ENCODE measurements at places on chromosomes 7 and 10.
A peak's percentile ranks its signal among the peaks of the same experiment; 100 is the strongest.

- no peak for DNase-seq
These were observed 177.1 kb upstream of the SVIL start for GRCh38 chr10:29811751-29812427.

DNA sequence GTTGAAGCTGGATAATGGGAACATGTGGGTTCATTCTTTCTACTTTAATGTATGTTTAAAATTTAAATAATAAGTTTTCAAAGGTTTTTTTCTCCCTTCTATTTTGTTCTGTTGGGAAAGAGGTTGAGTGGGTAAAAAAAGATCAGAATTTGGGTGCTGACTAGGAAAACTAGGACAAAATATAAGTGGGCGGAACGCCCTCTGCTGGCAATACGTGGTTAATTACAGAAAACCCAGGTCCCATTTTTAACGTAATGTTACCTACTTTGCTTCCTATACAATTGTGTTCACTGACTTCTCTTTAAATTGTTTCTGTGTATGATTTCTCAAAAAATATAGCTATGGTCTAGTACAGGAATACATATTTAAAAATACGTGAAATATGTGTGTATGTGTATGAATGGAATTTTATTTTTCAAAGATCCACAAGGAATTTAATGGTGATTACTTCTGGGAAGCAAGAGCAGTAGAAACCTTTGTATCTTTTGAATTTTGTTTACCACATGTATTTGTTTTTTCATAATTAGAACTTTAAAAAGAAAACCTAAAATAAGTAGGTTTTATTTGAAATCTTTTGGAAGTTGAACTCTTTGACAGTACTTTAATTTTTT, 8.7 kb downstream of the ECD start:
- peak; percentile 64 for DNase-seq

DNA sequence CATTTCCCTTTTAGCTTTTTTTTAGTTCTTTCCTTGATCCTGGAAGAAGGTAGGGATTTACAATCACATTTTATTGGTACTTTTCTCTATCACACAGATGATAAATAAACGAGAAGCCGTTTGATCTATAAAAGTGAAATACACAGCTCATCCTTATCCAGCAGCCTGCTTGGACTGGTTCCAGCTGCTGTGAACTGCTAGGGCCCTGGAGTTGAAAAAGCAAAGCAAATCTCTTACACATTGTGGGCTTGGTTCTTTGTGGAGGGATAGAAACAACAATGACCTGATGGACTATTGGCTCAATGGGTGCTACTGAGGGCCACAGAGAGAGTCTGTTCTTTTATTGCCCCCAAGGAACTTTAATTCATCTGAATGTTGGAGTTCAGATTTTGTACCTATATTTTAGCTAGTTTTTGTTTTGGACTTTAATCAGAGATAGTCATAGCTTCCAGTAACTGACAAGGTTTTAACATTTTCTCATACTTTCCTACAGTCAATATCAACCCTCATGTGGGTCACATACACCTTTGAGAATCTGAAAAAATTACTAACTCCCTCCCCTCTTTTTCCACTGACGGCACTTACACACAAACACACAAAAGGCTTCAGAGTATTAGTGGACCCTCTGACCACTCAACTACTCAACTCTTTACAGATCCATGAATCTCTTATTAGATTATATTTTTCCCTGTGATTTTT, 91.6 kb upstream of the CCDC6 start:
- no peak for DNase-seq

- no peak for DNase-seq
These were observed 47.0 kb downstream of the AMZ1 start for GRCh38 chr7:2734751-2735571.

- DNase-seq: peak; percentile 34
These were observed 191.5 kb downstream of the PHTF2 start for GRCh38 chr7:77989981-77990566.

- no peak for DNase-seq
These were observed 28.0 kb downstream of the TTYH3 start for GRCh38 chr7:2659556-2660358.

DNA sequence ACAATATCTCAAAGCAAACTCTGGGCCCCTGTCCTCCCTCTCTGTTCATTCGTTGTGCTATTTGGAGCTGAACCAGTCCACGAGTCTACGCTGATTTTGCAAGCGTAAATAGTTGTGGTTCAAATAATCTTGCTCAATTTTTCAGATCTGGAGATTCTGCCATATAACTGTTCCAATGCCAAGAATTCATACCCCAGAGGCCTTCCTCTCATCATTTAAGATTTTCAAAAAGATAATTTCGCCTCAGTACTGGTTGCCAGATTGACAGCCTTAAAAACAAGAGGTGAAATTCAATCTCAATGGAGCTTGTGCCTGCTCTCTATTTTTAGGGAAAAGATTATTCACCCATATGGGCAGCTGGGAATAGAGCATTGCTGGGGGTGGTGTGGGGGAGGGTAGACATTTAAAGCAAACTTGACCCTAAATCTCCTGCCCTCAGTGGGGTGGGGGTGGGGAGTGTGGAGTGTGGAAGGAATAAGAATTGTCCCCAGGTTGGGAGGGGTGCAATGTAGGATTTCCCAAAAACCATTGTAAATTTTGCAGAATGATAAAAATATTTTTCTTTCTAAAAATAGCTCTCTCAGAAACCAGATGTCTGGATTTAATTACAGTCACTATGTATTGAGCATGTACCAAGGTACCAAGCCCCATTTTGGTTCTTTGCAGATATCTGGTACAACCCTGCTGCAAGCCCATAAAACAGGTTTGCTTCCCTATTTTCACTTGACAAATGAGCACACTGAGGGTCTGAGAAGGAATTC, 104.7 kb upstream of the EEPD1 start:
- no peak for DNase-seq

DNA sequence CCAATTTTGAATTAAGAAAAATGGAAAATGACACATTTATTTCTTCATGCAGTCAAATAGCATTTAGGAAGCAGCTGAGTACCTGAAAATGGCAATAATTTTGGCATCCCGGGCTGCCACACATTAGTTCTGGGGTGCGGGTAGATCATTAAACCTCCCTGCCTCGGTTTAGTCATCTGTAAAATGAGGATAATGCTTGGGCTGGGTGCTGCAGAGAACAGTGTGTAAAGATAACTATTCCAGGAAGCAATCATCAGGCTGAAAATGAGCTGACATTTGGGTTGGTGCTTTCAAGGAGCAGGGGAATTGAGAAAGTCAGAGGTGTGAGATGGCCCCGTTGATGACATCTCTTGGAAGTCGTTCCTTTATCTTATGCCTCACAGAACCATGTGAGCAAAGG, 767.2 kb downstream of the PHTF2 start:
- no peak for DNase-seq

- no peak for DNase-seq
These were observed 135.8 kb downstream of the ARID5B start for GRCh38 chr10:62037166-62037831.

GRCh38 chr10:16505161-16505560, 16.5 kb downstream of the C1QL3 start:
- DNase-seq: no peak

DNA sequence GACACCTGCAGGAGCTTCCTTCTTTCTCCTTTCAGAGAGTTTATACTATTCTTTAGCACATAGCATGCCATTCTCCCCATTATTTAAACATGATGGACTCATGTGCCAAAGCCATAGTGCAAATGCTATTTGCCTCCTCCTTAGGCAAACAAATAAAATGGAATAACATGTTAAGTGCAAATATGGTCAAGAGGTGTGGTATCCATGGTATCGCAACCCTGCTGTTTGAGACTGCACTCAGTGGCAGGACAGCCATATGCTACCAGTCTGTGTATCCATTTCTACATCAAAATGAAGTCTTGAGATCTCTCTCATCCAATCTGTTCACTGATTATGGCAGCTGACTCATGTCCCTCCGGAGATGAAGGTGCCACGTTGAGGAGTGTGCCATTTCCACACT, 22.8 kb downstream of the HEPACAM2 start:
- no peak for DNase-seq

- DNase-seq: no peak
These were observed 67.2 kb upstream of the ZPBP start for GRCh38 chr7:50160206-50160605.

DNA sequence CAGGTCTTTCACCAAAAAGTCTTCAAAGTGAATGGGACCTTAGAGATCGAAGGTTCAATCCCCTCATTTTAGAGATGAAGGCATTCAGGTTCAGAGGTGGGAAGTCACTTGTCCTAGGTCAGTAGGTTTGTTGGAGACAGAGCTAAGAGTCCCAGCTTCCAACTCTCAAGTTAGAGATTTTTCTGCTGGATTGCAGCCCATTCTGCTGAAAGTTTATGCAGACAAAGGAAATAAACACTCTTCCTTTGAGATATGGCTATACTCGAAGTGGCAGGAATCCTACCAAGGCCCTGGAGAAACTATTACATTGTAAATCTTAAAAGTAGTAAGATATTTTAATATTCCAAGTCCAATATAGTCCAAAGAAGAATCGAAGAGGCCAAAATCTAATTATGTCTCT, 64.4 kb downstream of the LYZL1 start:
- DNase-seq: no peak

DNA sequence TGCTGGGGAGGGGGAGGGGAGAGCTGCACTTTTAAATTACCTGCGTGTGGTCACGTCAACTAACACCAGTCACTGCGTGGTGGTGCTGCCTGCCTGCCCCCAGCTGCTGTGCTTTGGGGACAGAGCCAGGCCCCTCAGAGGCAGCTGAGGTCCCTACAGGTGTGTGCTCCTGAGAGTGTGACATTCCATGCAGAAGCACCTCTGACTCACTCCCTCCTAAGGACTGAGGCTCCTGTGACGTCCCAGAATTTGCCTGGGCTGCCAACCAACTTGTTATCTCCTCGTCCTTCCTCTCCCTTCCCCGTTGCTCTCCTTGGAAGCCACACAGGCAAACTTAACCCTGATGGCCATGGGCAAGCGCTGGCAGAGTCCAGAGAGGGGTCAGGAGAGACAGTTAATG, 563.0 kb downstream of the PARD3 start:
- no peak for DNase-seq
